ENCODE measurements at places on chromosomes 13 and 19. TPM values are rescaled to one million over a fixed set of nuclear protein-coding genes. Genes with fewer than 3 reads are reported as not detected.

Gene LRRC4B
- 5.6 TPM for total RNA-seq

Gene TSPAN16
- not detected for total RNA-seq

Gene FPR2
- total RNA-seq = not detected

Gene KLK1
- total RNA-seq = 8.3 TPM

Gene FIZ1
- 14.8 TPM for total RNA-seq

Gene ZNF497
- total RNA-seq = 11.0 TPM

Gene ZNF729
- not detected for total RNA-seq

Gene TLE6
- total RNA-seq = 9.0 TPM

Gene CASP14
- total RNA-seq = 0.09 TPM

Gene SWSAP1
- 4.1 TPM for total RNA-seq

Gene NBEA
- total RNA-seq = 13.6 TPM

Gene LYL1
- total RNA-seq = 4.6 TPM

Gene TRPC4
- 2.4 TPM for total RNA-seq

Gene EPSTI1
- 1.7 TPM for total RNA-seq

Gene MIR17HG
- 1.0 TPM for total RNA-seq

Gene SIGLEC6
- 0.68 TPM for total RNA-seq

Gene ADGRE2
- 4.9 TPM for total RNA-seq

Gene MBD3L5
- not detected for total RNA-seq

Gene A1BG
- 25.6 TPM for total RNA-seq

Gene C19orf44
- total RNA-seq = 8.0 TPM

Gene FCHO1
- total RNA-seq = 1.3 TPM

Gene GRK1
- not detected for total RNA-seq

Gene LGALS13
- not detected for total RNA-seq
